ENCODE measurements at places on chromosomes 13 and 19.

DNA sequence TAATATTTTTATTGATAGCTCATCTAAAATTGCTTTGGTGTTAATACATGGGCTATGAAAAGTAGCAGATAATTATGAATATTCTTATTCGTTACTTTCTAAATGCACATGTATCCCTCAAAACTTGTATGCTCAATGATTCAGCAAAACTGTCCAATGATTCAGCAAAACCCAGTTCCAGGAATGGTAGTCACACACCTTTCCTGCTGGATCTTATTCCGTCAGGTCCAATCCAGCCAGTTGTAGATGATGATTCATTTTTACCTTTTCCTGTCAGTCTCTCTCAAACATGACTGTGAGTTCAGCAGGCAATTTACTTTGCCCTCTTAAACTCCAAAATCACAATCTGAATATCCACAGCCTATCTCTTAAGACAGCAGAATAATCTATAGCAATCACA lies 1082.6 kb downstream of the EFNB2 start:
- no peak for DNase-seq

GRCh38 chr13:20798027-20798426 lies 24.3 kb upstream of the EEF1AKMT1 start:
- no peak for DNase-seq

DNA sequence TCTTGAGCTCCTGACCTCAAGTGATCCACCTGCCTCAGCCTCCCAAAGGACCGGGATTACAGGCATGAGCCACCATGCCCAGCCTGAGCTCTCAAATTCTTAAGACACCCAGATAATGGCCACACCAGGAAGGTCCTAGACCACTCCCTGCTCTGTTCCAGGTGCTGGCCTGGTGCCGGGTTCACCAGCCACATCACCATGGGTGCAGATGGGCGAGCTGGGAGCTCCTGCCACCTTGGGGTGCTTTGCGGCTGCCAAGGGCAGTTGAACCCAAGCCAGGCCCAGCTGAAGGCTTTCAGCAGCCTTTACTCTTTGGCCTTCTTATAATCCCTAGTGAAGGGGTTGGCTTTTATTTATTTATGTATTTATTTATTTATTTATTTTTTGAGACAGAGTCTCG lies 4.9 kb downstream of the HPN start:
- no peak for DNase-seq

- DNase-seq, result no peak
Measured at GRCh38 chr13:73401769-73402168, 343.0 kb downstream of the KLF5 start.

DNA sequence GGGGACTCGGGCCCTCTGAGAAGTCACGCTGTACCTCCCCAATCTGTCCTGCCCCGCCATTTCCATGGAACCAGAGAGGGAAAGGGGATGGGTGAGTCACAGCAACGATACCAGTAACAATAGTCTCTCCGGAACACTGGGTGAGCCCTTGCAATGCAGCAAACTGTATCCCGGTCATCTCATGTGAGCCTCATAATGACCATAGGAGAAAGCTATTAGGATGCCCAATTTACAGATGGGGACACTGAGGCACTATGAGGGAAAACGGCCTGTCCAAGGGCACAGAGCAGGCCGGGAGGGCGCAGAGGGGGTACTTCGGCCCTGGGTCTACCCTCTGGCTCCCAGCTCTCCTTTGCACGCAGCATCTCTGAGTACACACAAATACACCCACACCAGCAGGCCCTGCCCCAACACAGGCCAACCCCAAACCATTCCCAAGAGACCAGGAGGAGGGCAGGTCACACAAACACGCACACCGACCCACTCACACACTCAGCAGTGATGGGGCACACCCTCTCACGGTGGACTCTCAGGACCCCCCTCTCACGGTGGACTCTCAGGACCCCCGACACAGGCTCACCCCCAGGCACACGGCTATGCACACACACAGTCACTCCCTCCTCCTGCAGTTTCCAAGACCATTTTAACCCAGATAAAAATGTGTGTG lies 18.2 kb downstream of the LRRC4B start:
- DNase-seq, result no peak

- DNase-seq, result no peak
Measured at GRCh38 chr19:18895824-18896341, at the start of gene CERS1. Gene CERS1 (minus strand): TSS chr19:18896158. CDS start chr19:18896072, 86 bp downstream.

DNA sequence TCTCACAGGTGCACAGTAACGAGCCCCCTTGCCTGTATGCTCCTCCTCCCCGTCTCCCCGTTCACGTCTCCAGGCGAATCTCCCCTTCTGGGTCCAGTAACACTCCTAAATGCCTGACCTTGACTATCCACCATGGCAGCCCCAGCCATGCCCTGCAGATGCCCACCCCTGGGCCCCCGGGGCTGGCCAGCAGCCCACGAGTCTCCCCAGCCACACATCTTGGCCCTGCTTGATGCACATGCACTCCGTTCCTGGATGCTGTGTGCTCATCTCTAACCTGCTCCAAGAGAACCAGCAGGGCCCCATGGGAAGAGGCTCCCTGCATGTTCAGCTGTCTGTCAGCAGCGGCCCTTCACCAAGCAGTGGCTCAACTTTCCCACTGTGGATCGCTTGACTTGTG lies 32.0 kb downstream of the HPN start:
- DNase-seq, result no peak

GRCh38 chr19:33520844-33521479 lies 629 bp downstream of the PEPD start:
- DNase-seq, result no peak

DNA sequence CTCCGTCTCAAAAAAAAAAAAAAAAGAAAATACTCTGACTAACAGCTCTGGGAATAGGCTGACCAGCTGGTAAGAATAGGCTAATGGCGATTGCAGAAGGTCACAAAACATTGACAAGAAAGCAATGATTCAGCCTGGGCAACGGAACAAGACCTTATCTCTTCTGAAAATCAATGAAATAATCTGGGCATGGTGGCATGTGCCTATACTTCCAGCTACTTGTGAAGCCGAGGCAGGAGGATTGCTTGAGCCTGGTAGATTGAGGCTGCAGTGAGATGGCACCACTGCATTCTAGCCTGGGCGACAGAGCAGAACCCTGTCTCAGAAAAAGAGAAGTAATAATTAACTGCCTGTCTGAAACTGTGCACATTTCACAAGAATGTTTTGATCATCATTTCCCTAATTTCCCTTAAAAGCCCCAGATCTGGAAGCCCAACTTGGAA lies 18.8 kb upstream of the MTRF1 start:
- no peak for DNase-seq

DNA sequence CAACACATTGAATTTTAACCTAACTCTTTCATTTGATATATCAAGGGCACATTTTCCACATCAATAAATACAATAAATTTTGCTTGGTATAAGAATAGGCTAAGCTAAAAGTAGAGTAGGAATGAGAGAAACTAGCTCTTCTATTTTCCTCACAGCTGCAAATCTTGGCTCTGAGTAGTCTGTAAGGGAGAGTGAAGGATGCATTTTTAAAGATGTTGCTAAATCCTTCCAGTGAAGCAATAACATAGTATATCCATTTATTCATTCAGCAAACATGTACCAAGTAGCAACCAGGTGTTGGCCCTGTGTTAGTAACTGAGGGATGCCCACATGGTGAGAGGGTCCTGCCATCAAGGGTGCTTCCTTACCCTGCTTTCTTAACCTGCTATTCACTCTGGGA lies 799.9 kb downstream of the PCDH9 start:
- no peak for DNase-seq

GRCh38 chr19:12156223-12157058 lies at the start of gene ZNF625:
Gene ZNF625 (minus strand): TSS chr19:12156734. CDS start chr19:12156558, 176 bp downstream.
- no peak for DNase-seq

DNA sequence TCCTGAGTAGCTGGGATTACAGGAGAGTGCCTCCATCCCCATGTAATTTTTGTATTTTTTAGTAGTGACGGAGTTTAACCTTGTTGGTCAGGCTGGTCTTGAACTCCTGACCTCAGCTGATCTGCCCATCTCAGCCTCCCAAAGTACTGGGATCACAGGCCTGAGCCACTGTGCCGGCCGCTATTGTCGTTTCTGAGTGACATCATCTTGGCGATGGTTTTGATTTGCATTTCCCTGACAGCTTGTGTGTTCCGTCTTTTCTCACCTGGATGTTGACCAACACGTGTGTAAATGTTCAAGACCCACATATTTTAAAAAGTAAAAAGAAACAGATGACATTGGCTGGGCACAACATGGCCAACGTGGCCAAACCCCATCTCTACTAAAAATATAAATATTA lies 12.8 kb upstream of the MKNK2 start:
- DNase-seq, result no peak

DNA sequence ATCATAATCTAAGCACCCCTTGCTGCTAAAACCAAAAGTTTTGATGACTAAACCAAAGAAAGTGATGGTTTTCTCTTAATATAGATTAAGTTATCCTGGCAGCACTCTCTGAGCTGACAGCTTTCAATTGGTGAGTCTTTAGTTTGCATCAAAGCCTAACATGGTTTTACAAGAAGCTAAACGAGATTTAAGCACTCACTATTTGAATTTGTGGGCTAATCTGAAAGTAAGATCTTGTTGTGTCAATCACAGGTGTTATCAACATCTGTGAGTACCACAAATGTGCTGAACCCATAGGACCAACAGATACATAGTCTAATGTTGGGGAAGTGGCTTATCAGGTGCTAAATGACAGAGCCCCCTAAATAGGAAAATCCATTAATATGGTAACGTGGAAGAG lies 223.9 kb downstream of the LHFPL6 start:
- no peak for DNase-seq

- no peak for DNase-seq
Measured at GRCh38 chr13:101393140-101393539, 23.2 kb downstream of the NALCN start.

GRCh38 chr13:30186634-30187415 lies 120.5 kb downstream of the KATNAL1 start:
- DNase-seq, result no peak

GRCh38 chr19:31316201-31316951 lies 32.9 kb downstream of the TSHZ3 start:
- DNase-seq, result no peak

GRCh38 chr13:48976576-48977285 lies 1.0 kb downstream of the FNDC3A start:
- DNase-seq, result peak; percentile 71

GRCh38 chr19:4199699-4200293 lies 17.3 kb downstream of the ANKRD24 start:
- DNase-seq, result no peak

DNA sequence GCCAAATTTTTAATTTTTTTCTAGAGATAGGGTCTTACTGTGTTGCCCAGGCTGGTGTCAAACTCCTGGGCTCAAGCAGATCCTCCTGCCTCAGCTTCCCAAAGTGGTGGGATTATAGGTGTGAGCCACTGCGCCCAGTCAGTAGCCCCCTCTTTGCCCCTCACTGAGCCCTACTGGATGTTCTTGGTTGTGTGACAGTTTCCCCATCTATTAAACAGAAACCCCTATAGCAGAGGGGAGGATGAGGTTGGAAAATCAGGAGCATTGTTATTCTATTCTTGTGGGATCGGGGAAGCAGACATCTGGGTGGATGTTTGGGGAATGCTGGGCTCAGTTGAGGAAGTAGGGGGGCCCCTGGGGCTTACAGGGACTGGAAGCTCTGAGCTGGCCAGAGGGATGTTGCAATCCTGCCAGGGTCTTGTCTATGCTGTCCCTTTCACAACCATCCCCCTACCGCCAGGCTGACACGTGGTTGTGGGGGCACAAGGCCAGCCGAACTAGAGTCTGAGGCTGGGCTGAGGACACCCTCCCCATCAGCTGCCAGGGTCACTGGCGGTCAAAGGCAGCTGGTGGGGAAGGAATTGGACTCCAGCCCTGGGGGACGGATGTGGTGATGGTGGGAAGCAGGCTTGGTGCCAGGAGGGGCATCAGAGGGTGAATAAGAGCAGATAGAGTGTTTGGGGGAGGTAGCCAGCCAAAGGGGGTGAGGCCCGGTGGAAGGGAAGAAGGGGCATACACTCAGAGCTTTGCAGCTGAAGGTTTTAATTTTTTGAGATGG lies 10.9 kb downstream of the APOC1 start:
- DNase-seq, result no peak

DNA sequence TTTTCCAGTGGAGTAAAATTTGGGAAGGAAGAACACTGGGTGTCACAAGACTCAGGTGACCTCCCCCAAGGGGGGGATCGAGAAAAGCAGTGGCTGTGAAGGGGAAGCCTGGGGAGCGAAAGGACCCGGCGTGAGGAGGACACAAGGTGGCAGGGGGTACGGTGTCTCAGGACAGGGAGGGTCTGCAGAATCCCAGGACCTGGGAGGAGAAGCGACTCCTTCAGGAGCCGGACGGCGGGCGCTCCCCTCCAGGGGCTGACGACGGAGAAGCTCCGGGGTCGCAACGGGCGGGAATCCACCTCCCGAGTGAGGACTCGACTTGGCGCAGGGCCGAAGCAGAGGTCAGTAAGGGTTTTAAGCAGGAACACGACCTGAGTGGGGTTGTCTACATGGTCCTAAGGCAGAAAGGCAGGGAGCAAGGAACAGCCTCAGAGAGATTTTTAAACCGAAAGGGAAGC lies 529 bp downstream of the ZNF836 start:
- no peak for DNase-seq

GRCh38 chr19:8396563-8397203 lies 6.5 kb downstream of the RAB11B start:
- DNase-seq, result peak; percentile 65

- DNase-seq, result no peak
Measured at GRCh38 chr19:44948763-44949374, 3.0 kb downstream of the APOC2 start.

DNA sequence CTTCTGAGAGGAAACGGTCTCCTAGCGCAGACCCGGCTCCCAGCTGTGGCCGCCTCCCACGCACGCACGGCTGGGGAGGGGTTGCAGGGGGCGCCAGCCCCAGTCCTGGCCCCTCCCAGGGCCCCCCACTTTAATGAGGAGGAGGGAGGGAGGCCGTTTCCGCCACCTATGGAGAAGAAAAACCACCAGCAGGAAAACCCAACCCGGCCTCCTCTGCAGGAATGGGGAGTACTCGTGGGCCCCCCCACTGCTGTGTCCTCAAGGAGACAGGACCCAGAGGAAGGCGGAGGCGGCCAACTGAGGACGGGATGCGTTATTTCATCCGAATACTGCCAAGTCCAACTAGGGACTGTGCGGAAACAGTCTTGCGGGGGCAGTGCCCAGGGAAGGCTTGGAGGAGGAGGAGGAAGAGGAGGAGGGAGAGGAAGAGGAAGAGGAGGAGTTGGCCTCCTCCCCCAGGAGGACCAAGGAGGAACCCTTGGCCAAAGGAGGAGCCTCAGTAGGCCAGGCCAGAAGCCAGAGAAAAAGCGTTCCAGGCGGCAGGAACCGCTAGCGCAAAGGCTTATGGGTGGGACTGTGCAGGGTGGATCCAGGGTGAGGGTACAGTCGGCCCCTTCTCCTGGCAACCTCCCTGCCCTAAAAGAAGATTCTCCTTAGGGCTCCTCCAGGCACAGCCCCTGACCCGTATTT lies 3.9 kb upstream of the SSBP4 start:
- DNase-seq, result no peak

- no peak for DNase-seq
Measured at GRCh38 chr13:44388427-44389059, 14.9 kb downstream of the SERP2 start.

Measured in T-helper 22 cell (primary cell).